Smooth muscle cell of the umbilical artery (primary cell): ENCODE measurements at places on chromosomes 2 and 18. TPM values are rescaled to one million over a fixed set of nuclear protein-coding genes. Genes with fewer than 3 reads are reported as not detected.

TSPYL6 gene
- total RNA-seq: not detected in 2 replicates

GAREM2 gene
- 1.5 TPM in 2 replicates for total RNA-seq

POTEC gene
- total RNA-seq: not detected in 2 replicates

REG1B gene
- total RNA-seq: not detected in 2 replicates

MEP1B gene
- not detected in 2 replicates for total RNA-seq

MC2R gene
- total RNA-seq: not detected in 2 replicates

TRIM54 gene
- total RNA-seq: not detected in 2 replicates

LRRTM1 gene
- total RNA-seq: not detected in 2 replicates

ANKRD30BL gene
- total RNA-seq: not detected in 2 replicates

PGAP1 gene
- 11.0 and 11.5 TPM in 2 replicates for total RNA-seq

LRRC30 gene
- not detected in 2 replicates for total RNA-seq

EHBP1 gene
- 52.3 and 109 TPM in 2 replicates for total RNA-seq

PER2 gene
- 1.5 and 5.9 TPM in 2 replicates for total RNA-seq

CD207 gene
- total RNA-seq: not detected in 2 replicates

SERPINB12 gene
- total RNA-seq: not detected in 2 replicates

SH3RF3 gene
- total RNA-seq: 3.4 and 6.5 TPM in 2 replicates
